ENCODE measurements at places on chromosomes 3 and 15.

DNA sequence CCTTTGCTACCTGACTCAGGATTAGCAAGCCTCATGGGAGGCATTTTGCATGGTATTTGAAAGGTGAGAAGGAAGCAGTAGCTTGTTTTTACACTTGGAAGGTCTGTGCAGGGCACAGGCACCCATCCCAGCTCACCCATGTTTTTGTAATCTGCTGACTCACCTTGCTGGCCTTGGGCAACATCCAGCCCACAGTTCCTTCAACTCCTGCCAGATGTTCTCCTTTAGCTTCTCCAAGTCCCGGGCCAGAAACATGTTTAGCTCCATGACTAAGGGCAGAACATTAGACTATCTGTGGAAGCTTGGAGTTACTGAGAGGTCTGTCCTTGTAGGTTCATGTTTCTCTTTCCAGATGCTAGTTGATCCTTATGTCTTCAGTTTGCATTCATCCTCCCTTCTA, 12.4 kb upstream of the ZNF770 start:
- no peak for DNase-seq

GRCh38 chr3:134376786-134377426, 2.7 kb upstream of the AMOTL2 start:
- DNase-seq: no peak

DNA sequence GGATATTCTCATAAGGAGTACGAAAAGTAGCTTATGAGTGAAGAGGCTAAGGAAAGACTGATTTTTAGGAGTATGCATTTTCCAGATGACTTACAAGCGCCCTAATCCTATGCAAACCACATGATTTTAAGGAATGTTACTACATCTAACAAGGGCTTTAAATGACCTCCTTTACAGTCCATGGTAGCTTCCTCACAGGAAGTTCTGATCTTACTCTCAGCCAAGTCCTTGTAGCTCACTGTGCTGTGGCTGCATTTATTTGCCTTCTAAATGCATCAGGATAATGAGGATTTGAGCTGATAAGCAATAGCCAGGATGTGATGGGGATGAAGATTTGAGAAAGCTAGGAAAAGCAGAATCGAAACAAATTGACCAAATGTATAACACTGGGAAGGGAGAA, 896.0 kb downstream of the MCTP2 start:
- no peak for DNase-seq

DNA sequence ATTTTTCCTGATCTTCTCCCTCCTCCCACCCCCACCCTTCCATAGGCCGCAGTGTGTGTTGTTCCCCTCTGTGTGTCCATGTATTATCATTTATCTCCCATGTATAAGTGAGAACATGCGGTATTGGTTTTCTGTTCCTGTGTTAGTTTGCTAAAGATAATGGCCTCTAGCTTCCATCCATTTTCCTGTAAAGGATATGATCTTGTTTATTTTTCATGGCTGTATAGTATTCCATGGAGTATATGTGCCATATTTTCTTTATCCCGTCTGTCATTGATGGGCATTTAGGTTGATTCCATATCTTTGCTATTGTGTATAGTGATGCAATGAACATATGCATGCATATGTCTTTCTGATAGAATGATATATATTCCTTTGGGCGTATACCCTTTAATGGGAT, 173.3 kb upstream of the NAALADL2 start:
- DNase-seq: no peak

- DNase-seq: no peak
Measured at GRCh38 chr3:188294823-188295487, 141.0 kb downstream of the LPP start.

DNA sequence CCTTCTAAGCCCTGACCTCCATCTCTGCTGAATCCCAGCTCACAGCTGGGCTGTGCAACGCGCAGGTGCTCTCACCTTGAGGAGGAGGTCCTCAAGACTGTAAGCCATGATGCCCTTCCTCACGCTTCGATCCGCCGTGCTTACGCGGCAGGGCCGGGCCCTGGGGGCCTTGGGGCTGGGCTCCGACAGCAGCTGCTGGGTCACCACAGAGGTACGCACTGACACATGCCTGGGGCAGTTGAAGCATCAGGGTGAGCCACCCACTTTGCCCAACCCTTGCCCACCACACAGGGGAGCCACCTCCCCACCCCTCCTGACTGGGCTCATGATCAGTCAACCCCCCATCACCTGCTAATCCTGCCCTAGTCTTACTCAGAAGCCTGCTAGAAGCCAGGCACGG, 3.1 kb downstream of the CIDEC start:
- no peak for DNase-seq

GRCh38 chr15:55037071-55037470, 159.7 kb downstream of the RSL24D1 start:
- DNase-seq: no peak

DNA sequence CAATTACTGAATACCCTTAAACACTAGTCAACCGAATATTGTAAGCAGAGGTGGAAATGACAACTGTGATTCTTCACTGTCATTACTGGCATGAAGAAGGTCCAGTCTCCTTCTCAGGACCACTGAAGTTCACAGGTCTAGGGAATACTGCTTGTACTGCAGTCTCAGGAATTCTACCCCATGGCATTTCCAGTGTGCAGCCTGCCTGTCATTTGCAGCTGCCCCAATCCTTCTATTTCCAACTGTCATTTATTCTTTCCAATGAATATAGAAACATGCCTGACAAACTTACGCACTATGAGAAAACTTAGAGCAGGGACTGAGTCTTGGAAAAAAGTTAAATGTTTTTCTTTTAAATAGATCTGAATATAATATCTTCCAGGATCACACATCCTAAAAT, 308.0 kb upstream of the THBS1 start:
- no peak for DNase-seq

- no peak for DNase-seq
Measured at GRCh38 chr3:177106184-177106583, 91.1 kb downstream of the TBL1XR1 start.

DNA sequence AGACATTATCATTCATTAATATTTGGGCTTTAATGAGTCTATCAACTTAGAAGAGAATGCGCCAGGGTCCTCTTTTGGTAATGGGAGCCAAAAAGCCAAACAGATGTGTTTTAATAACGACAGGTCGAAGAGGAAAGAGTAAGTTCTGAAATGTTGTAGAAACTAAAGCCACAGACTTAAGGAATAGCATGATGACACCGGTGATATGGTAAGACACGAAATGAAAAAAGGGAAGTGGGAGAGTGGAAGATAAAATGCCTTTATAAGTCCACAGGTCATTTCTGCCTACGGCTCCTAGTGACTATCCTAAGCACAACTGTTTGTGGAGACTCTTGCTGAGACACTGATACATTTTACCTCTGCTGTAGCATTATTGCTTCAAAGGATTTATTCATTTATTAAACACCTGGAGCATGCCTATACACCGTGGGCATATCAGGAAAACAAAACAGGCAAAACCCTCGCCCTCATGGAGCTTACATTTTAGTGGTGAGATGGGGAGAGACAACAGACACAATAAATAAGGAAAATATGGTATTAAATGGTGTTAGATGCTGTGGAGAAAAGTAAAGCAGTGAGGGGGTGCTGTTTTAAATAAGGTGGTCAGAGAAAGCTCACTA, 11.7 kb upstream of the CD47 start:
- DNase-seq: no peak

Data from activated T-cell treated with anti-CD3 and anti-CD28 coated beads for 4 hours (primary cell).